Activated T-cell treated with anti-CD3 and anti-CD28 coated beads for 48 hours (primary cell): ENCODE measurements at places on chromosomes 11 and 22.
A peak's percentile ranks its signal among the peaks of the same experiment; 100 is the strongest.

GRCh38 chr11:113521737-113522517, 46.7 kb upstream of the DRD2 start:
- DNase-seq, result no peak

- no peak for DNase-seq
Measured at GRCh38 chr11:119688356-119688755, 40.6 kb downstream of the NECTIN1 start.

- DNase-seq, result no peak
Measured at GRCh38 chr11:130137999-130138398, 21.6 kb upstream of the ST14 start.

DNA sequence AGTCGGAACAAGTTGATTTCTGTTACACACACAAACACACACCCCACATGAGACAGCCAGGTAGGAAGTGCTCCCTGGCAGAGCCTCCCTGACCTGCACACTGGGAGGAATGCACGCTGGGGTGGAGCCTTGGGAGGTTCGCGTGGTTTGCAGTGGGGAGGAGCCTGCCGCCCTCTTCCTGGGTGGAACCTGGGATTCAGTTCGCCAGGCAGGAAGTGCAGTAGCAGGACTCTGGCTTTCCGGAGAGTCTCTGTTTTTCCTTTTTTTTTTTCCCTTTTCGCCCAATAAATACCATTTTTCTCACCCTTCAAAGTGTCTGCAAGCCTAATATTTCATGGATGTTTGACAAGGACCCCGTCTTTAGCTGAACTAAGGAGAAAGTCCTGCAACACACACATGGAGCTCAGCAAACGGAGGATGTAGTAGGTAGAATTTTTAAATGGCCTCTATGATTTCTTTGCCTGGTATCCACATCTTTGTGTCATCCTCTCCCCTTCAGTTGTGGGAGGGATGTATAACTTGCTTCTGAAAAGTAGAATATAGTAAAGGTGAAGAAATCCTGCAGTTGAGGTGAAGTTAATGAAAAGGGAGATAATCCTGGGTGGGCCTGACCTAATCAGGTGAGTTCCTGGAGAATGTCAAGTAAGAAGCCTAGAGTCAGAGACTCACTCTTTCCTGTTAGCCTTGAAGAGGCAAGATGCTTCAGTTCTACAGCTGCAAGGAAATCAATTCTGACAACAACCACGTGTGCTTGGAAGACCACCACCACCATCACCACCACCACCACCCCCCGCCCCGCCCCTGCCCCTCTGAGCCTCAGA, 72.9 kb downstream of the PIWIL4 start:
- no peak for DNase-seq

GRCh38 chr11:78577495-78577894, 2.8 kb upstream of the NARS2 start:
- DNase-seq, result no peak

GRCh38 chr11:44559207-44559939, 6.1 kb upstream of the CD82 start:
- no peak for DNase-seq

- DNase-seq, result no peak
Measured at GRCh38 chr11:76408171-76408965, 27.2 kb downstream of the GVQW3 start.

GRCh38 chr11:19834771-19835170, 122.1 kb downstream of the NAV2 start:
- no peak for DNase-seq

GRCh38 chr22:40247976-40248375, 70.3 kb downstream of the TNRC6B start:
- peak; percentile 55 for DNase-seq

GRCh38 chr22:21443057-21443734, 24.0 kb upstream of the TMEM191C start:
- DNase-seq, result no peak

GRCh38 chr11:83702796-83703195, 416.6 kb upstream of the CCDC90B start:
- no peak for DNase-seq

DNA sequence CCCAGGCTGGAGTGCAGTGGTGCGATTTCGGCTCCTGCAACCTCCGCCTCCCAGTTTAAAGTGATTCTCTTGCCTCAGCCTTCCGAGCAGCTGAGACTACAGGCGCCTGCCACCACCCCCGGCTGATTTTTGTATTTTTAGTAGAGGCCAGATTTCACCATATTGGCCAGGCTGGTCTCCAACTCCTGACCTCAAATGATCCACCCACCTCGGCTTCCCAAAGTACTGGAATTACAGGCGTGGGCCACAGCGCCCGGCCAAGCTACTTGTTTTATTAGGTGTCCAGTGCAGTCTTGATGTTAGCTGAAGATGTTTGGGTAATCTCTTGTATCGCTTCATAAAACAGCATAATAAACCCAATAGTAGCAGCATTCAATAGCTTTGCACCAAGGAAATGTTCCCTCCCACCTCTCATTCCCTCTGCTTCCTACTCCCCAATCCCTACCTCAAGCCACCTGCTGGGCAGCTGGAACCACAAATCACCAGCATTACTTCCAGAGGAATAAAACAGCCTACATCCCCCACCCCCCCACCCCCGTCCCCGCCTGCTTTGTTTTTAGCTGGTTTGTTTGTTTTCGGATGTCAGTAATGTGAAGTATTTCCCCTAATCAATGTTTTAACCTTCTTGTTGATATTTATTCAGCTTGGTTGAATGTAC, 11.0 kb upstream of the GRIK4 start:
- DNase-seq, result no peak

DNA sequence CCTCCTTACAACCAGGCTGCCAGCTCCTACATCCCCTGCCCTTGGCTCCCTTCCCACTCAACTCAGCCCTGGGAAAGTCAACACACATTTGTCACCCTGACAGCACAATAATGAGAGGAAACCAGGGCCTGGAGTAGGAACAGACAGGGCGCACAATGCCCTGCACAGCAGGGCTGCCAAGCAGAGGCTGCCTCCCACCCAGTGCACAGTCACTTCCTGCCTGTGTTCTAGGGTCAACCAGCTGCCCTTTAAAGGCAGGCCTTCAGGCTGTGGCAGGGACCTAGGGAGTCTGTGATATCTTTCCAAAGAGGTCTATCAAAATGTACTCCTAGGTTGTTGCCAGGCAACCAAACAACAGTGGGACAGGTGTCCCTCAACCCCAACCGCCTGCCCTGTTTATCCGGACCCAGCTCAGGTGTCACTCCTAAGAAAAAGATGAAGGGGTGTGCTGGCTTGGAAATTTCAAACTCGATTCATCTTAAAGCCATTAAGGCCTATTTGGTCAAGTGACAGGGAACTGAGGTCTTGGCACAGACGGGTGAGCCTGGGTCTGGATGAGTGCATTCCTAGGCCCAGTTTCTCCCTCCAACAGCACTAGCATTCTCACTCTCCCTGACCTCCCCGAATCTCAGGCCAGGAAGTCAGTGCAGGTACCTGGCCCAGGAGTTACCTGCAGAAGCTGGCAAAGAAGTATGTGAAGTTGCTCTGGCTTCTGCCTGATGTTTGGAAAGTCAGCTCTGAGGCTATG, 110.3 kb upstream of the PITPNB start:
- DNase-seq, result no peak

GRCh38 chr11:35787013-35787504, 124.5 kb downstream of the TRIM44 start:
- no peak for DNase-seq

GRCh38 chr11:24624432-24624831, 127.6 kb downstream of the LUZP2 start:
- no peak for DNase-seq

GRCh38 chr11:125314276-125315078, 149.9 kb downstream of the PKNOX2 start:
- DNase-seq, result no peak

DNA sequence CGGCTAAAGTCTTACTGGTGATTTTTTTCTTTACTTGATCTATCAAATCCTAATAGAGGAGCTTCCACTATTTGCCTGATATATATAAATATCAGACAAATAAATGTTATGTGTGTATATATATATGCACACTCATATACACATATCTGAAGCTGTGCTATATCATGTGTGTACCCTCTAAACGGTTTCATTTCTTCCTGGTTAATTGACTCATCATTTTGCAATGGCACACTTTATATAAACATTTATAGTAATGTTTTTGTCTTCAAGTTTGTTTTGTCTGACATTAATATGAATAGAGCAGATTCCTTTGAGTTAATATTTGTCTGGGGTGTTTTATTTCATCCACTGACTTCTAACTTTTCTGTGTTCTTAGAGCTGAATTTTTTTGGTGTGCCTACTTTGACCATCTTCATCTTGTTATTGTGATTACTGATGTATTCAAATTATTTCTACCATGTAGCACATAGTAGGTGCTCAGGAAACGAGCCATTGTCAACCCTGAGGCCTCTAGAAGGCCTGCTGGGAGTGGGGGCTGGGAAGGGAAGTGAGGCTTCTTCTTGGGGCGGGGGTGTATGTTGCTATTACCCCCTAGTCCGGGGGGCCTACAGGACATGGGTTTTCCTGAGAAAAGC, 82.6 kb downstream of the LRRC32 start:
- DNase-seq, result no peak

DNA sequence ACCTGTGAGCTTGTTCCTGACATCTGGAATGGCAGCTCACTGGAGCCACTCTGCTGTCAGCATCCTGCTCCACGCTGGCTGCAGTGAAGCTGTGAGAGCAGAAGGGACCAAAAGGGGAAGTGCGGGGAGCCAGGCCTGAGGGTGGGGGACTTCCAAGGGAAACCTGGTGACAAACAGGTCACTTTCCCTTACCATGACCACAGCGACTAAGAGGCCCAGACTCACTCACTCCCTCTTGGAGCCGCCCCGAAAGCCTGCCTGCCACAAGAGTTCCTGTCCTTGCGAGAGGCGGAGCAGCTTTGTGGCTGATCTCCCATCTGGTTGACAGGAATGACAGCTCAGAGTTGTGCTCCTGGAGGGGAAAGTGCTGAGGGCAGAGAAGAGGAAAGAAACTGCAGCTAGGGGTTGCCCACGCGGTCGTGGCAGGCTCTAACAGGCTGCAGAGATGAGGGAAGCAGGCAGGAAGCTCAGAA, 183.8 kb upstream of the NTM start:
- DNase-seq, result no peak

- DNase-seq, result no peak
Measured at GRCh38 chr11:78548911-78549590, 25.6 kb downstream of the NARS2 start.

GRCh38 chr22:21929253-21929652, 23.4 kb downstream of the PPM1F start:
- no peak for DNase-seq

GRCh38 chr11:36492724-36493304, 17.3 kb downstream of the TRAF6 start:
- DNase-seq, result no peak

DNA sequence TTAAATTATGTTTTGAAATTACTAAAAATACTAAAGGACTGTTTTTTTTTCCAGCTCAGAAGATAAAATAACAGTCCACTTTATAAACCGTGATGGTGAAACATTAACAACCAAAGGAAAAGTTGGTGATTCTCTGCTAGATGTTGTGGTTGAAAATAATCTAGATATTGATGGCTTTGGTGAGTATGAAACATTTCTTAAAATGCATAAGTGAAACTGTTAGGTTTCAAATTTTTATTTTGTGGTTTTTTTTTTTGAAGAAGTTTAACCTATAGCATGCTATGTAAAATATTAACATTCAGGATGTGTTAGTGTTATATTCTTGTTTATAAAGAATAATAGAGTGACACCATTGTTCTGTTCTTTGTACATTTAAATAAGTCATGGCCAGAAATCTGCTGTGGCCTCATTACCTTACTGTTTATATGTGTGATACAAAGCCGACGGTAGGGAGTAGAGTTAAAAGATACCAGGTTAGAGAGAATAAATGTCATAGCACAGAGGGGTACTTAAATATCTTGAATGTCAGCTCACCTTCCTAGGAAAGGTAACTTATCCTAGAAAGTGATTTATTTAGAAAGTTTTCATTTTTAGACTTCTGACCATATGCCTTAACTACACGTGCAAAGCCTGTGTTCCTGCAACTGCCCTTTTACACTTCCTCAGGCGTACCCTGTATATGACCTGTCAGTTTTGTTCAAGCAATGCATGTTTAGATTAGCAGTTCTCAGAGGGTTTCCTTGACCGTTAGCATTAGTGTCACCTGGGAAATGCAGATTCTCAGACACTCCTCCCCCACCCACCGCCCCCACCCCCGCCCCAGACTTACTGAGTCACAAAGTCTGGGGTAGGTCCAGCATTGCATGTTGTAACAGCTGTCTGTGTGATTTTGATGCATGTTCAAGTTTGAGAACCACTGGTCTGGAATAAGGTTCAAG, 6.3 kb downstream of the FDX1 start:
- no peak for DNase-seq
